Memory B cell (primary cell): ENCODE measurements at places on chromosomes 7 and 10.

DNA sequence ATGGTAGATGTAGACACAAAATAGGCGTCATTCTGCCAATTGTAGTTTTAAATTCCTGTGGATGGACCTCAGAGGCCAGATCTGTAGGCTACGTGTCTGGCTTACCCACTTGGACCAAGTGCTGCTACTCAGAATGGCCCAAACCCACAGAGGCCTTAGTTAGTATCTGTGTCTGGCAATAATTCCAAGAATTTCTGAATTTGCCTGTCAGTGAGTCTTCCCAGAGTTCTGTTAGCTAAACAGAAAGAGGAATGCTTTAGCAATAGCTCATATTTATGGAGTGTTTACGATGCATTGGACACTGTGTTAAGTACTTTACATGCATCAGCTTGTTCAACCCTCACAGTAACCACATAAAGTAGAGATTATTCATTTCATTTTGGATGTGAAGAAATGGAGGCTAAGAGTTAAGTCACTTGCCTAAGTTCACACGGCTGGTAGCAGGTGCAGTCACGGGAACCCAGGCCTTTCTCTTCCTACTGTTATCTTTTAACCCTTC, 231.8 kb downstream of the PTEN start:
- no peak for DNase-seq

- DNase-seq, result no peak
Observed at GRCh38 chr7:93836116-93836515, 54.4 kb downstream of the TFPI2 start.

DNA sequence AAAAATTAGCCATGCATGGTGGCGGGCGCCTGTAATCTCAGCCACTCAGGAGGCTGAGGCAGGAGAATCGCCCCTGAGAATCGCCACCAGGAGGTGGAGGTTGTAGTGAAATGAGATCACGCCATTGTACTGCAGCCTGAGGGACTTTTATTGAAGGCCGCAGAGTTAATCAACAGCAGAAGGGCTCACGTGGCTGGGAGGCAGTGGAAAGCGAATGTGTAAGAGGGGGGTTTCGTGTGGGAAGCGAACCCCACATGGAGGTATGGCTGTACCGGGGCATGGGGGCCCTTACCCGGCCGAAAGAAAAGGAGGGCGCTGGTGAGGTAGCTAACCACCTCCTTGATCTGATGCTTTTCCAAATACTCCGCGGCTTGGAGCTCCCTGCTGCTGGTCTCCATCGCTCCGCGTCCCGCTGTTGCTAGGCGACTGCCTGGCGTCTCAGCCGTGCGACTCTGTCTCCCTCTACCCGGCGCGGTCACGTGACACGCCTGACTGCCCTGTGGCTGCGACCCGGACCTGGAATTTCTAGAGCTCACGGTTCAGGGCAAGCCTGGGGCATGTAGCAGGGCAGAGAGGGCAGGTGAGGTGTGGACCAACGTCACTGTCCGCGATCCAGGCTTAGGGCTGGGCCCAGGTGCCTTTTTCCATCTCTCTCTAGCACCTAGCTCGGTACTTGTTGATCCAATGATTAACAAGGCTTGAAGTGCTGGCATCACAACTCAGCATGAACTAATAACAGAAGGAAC, at the start of gene EFCAB10:
TSS of gene EFCAB10 (minus strand) at position 428 of the 746 bp plus-strand sequence. CDS start at position 398, 30 bp downstream.
- DNase-seq, result peak; percentile 30

DNA sequence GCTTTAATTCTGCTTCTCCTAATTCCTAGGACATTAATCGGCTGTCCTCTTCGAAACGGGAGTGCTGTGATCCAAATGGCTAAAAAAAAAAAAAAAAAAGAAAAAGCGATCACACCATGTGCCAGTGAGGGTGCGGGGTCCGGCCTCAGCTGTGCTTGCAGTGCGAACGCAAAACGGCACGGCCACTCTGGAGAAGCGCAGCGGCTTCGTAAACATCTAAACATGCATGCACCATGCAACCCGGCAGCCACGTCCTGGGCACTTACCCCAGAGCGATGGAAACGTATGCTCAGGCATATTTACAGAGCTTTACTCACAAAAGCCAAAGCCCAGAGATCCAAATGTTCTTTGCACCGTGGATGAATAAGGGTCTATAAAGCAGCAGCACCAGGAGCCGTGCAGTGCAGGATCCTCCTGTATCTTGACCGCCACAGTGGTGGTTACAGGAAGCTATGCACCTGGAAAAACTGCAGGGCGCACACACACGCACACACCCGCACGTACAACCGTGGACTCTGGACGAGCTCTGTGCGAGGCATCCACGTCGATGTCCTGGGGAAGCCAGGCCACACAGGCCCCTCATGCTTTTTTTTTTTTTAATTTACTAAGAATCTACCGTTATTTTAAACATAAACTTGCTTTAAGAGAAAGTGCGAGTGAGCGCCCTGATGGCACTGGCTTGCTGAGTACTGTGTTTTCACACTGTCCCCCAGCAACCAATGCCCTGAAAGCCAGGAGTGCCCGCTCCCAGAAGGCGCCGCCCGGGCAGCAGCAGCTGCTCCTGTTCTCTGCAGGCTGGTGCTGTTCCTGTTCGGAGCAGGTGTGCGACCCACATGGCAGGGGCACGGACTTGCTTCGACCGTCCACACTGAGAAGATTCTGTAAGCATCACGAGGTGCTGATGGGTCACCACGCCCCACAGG, 25.0 kb downstream of the GPER1 start:
- DNase-seq, result no peak

- no peak for DNase-seq
Observed at GRCh38 chr10:47360419-47361040, 12.4 kb downstream of the RBP3 start.

- DNase-seq, result peak; percentile 8
Observed at GRCh38 chr10:107653832-107654287, 489.4 kb upstream of the SORCS1 start.

DNA sequence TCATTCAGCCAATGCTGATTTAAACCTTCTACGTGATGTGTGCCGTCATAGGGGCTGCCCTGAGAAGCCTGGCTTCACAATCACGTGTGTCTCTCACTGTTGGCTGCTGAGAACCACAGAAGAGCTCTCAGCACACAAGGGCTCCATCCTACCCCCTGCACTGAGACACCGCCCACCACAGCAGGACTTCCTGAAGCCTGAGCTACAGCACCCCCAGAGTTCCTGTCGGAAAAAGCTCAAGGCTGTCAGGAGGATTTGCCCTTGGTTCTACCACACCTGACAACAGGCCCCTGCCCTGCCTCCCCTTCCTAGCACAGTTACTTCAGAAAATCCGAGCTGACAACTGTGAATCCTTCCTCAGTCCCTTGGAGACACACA, 191.9 kb downstream of the MAD1L1 start:
- no peak for DNase-seq

GRCh38 chr10:116469437-116469836, 41.8 kb downstream of the PNLIPRP3 start:
- DNase-seq, result no peak

DNA sequence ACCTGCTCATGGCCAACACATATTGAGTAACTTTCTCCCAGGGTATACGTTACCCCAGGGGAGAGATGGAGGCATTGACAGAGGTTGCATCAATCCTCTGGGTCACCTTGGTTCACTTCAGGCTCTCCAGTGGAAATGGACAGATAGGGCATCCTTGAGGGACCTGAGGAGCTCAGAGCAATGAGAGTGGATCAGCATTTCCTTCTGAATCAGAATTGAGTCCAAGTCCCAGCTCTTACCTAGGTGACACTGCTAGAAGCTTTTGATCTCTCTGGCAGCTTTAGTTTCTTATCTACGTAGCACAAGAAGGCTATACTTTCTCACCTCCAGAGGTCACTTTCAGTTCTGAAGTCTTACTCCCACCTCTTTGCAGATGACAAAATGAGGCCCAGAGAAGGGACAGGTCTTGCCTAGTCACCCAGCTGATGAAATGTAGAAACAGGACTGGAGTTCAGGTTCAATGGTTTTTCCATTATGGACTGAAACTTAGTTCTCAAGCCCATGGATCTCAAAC, 35.2 kb downstream of the PANK1 start:
- no peak for DNase-seq

GRCh38 chr7:44143646-44144250, 2.6 kb upstream of the MYL7 start:
- no peak for DNase-seq

- DNase-seq, result no peak
Observed at GRCh38 chr7:118239014-118239413, 14.5 kb downstream of the ANKRD7 start.

DNA sequence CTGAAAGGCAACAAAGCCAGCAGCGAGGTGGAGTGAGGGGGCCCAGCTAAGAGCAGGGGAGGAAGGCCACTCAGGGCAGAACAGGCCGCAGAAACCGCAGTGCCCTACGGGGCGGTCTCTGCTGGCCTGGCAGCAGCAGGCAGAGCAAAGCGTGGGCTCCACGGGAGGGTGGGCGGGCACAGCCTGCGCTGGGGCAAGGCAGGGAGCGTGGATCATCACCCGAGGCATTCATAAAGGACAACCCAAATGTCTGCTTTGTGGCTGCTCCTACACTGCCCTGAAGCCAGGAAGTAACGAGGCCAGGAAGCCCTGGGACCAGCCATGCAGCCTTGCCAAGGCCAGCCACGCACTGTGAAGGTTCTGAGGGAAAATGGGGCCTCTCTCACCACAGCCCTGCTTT, 127.5 kb downstream of the MAD1L1 start:
- no peak for DNase-seq

DNA sequence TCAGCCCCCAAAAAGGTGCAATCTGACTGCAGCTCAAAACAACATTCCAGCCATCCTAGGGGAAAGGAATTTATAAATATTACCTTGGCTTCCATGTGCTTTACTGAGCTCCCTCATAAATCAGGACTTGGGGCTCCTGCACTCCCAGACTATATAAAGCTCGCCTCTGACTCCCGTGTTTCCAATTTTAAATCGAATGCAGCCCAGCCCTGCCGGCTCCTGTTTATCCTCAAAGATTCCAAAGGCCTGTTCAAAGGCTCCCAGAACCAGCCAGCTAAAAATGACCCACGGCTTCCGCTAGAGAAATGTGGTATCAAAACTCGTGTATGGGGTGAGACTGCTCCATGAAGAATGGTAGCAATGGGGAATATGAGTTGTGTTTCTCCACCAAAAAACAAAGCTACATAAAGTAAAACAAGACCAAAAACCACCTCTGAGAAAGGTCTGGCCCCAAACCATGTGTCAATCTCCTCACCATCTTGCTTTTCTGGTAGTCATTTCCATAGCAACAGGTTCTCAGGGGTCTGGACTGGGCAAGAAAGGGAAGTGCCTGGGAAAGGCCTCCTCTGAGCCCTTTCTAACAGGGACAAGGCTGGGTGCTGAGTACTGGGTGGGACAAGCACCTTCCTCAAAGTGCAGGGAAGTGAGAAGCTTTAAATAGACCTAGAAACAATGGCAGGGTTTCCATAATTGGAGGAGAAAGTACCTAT, 5.1 kb downstream of the CALML3 start:
- no peak for DNase-seq

DNA sequence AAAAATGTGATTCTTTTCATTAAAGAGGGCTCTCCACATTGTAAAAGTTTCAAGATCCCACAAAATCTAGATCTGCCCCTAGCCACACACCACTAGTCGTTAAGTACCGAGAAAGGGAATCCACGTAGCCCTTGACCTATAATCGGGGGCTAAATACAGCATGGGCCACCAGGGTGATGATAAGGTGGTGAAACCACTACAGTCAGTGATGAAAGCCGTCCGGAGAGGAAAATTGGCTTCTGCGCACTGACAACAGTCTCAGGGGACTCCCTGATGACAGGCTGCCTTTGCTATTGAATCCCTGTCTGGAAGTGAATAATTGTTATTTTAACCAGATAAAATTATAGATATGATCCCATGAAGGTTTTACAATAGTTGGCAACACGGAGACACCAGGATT, 4.6 kb downstream of the TECTB start:
- DNase-seq, result no peak

GRCh38 chr7:66899552-66900280, 21.3 kb upstream of the TMEM248 start:
- no peak for DNase-seq

- DNase-seq, result no peak
Observed at GRCh38 chr7:123528265-123528664, 6.1 kb downstream of the IQUB start.

GRCh38 chr7:49692516-49692915, 80.9 kb upstream of the VWC2 start:
- DNase-seq, result no peak

DNA sequence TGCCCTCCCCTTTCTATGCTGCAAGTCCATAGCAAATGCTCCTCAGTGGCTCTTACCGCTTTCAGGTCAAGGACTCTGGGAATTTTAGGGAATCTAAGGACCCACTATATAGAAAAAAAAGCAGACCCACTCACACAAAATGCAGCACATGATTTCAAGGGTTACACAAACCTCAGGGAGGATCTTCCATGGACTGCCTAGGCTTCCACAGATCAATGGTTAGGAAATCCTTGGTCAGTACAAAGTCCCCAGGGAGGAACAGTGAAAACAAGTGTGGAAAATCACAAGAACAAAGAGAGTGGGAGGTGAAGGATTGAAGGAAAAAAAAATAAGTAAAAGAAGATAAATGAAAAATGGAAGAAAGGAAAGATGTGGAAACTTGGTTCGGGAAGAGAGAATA, 188.4 kb downstream of the AHR start:
- DNase-seq, result no peak

GRCh38 chr10:125700355-125700911, 17.5 kb upstream of the TEX36 start:
- no peak for DNase-seq

GRCh38 chr7:157651366-157652160, 314.8 kb downstream of the DNAJB6 start:
- no peak for DNase-seq

- DNase-seq, result no peak
Observed at GRCh38 chr10:16011548-16011947, 151.2 kb upstream of the MINDY3 start.

DNA sequence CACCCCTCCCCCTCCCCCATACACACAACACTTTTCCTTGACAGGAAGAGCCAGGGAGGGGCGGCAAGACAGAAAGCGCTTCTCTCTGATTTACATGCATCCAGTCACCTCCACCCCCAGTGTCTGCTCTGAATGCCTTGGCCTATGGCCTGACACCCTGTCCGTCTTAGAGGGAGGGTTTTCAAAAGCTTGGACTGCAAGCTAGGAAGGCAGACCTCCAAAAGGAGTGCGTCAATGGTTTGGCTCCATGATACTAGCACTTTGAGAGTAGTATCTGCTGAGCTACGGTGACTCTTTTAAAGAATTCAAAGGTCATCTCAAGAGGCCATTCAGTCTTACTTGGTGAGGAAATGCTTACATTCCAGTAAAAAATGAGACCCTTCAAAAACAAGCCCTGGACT, 20.3 kb upstream of the PAX2 start:
- DNase-seq, result no peak

- no peak for DNase-seq
Observed at GRCh38 chr10:16439295-16439694, 2.5 kb downstream of the PTER start.

DNA sequence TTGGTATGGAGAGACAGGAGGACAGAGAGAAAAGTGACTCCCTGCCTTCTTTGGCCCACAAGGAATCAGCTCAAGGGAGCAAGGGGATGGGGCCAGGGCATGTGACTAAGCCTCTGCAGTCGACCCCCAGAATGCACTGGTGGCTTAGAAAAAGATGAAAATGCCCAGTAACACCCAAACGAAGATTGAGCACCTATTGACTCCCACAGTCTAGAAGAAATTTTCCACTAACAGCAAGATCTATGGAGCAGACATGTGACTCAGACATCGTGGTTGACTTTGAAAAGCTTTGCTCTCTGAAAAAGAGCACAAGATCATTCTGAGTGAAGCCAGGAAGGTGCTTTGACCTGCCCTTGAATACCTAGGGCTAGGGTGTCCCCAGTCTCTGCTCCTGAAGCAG, 586.0 kb downstream of the CALN1 start:
- no peak for DNase-seq

GRCh38 chr7:2066251-2066919, 166.4 kb downstream of the MAD1L1 start:
- peak; percentile 24 for DNase-seq
